Iris pigment epithelial cell (primary cell): ENCODE measurements at places on chromosomes 7 and 10.

GRCh38 chr7:149329766-149330334, 67.9 kb downstream of the ZNF783 start:
- DNase-seq = no peak

GRCh38 chr10:68837626-68838322, 10.4 kb downstream of the STOX1 start:
- no peak for DNase-seq

DNA sequence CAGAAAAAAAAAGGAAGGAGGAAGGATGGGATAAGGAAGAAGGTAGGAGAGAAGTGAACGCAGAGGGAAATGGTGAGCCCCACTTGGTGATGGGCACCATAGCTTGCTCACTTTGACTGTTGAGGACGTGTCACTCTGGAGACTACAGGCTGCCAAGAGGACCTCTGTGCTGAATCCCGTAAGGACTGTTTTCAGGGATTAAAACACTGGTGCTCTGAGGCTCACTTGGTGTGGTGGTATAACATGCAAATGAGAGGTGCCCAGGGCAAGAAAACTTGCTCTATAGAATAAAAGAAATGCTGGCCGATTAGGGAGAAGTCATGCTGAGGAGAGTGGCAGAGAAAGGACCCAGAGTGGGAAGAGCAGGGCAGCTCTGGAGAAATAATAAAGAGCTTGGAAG, 5.3 kb upstream of the IL2RA start:
- no peak for DNase-seq

DNA sequence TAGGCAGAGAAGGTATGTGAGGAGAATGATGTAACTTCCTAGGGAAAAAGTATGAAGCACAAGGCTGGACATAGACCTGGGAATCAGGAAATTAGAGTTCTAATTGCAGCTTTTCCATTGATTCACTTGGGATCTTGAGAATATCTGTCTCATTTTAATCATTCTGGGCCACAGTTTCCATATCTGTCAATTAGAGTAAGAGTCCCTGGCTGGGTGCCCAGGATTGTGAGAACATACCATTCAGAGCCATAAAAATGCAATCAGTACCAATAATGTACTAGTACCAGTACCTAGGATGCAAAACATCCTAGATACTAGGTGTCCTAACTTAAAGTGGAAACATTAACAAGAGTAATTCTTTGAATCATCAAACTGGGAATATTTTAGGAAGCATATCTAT, 29.6 kb downstream of the CAV1 start:
- peak; percentile 60 for DNase-seq

DNA sequence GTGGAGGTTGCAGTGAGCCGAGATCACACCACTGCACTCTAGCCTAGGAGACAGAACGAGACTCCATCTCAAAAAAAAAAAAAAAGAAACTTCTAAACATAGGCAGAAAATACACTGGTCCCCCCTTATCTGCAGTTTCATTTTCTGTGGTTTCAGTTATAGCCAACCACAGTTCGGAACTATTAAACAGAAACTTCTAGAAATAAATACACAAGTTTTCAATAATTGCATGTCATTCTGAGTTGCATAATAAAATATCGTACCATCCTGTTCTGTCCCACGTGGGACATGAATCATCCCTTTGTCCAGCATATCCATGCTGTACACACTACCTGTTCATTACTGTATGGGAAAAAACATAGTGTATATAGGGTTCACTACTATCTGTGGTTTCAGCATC, 8.0 kb downstream of the XRCC2 start:
- peak; percentile 49 for DNase-seq
